ENCODE measurements at places on chromosomes 6 and 20.

GRCh38 chr6:159043251-159043650 is 1.5 kb downstream of the TAGAP start:
- no peak for DNase-seq

DNA sequence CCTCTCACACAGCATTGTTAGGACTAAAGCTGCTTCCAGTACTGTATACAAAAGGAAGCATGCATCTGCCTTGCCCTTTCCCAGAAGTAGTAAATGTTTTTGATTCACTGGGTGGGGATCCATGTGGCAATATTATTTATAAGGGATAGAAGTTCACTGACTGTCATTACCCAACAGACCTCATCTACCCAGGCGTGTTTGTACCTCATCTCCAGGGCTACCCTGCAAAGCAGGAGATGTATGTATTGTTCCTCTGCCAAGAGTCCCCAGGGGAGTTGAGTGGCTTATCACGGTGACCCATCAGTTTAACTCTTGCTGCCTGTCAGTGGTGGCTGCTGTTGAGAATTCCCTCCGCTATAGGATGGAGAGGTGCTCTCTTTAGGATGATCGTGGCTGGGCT is 42.5 kb downstream of the SLC24A3 start:
- no peak for DNase-seq

GRCh38 chr20:31425797-31426196 is 14.6 kb upstream of the DEFB123 start:
- DNase-seq: no peak

GRCh38 chr6:82843291-82843885 is 222.3 kb downstream of the UBE3D start:
- DNase-seq: no peak

DNA sequence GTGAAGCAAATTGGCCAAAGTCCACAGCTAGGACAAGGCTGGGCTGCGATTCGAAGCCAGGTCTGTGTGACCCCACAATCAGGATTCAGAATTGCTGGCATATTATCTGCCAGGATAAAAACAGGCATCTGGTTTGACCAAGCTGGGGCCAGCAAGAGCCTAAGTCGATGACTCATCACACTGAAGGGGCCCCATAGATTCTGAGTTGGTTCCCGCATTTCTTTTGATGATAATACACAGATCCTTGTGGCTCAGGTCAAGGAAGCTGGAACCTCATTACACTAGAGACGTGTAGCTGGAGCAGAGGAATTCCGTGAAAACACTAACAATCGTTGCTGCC is 6.5 kb downstream of the KCNB1 start:
- DNase-seq: no peak

GRCh38 chr6:129059650-129060049 is 176.7 kb downstream of the LAMA2 start:
- no peak for DNase-seq

DNA sequence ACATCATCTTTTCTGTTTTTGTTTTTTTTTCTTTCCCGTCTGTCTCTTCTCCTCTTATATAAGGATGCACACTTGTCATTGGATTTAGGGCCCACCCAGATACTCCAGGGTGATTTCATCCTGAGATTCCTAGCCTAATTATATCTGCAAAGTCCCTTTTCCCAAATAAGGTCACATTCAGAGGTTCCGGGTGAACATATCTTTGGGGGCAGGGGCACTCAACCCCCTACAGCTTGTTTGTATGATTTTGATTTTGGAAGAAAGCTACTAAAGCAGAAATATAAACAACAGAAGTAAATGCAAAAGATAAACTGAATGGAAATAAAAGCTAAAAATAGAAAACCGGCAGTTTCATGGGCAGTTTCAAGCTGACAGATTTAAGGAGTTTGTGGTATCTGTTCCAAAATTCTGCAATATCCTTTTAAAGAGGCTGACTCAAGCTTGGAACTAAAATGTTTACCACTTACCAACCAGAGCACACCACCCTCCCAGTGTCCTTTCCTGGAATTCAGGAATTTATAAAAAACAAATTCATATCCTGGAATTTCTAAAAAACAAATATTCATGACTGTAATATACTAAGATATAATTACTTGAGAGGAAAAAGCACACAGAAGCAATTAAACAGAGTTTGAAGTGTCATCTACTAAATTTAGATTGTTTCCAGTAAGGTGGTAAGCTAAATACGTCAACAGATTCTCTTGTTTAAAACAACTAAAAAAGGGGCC is 100.0 kb upstream of the CARMIL1 start:
- DNase-seq: no peak

DNA sequence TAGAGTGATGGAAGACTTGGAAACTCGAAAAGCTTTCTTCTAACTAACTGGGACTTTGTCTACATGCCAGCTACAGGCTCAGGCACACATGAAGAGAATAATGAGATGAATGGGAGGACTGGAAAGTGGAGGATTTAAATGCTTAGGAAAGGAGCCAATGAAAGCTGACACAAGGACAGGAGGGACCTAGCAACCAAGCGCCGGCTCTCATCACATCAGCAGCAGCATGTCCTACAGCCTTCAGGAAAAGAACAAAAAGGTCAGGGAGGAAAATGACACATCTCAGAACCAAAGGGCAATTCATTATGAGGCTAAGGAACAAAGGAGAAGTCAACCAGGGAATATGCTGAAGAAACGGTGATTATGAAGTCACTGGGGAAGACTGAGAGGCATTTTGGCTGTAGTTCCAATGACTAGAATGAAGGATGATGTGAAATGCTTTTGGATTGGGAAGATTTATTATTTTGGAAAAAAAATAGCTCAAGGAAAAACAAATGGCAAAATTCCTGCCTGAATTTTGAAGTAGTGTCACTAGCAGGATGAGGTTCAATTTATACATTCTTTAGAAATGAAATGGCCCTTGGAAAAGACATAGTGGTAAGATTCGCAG is 5.7 kb downstream of the BACH2 start:
- no peak for DNase-seq

DNA sequence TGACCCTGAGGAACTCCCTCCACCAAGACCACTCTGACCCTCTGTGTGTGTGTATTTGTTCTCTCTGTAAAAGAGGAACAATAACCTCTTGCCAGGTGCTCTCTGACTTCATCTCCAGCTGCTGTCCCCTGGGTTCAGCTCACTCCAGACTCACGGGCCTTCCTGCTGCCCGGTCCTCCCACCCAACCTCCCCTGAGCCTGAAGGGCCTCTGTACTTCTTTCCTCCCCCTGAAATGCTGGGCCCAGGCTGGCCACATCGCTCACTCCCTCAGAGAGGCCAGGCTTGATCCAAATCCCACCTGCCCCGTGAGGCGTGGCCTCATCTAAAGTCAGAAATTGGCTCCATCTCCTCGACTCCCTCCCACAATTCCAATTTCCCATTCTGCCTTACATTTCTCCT is 202.4 kb downstream of the PRKN start:
- no peak for DNase-seq

DNA sequence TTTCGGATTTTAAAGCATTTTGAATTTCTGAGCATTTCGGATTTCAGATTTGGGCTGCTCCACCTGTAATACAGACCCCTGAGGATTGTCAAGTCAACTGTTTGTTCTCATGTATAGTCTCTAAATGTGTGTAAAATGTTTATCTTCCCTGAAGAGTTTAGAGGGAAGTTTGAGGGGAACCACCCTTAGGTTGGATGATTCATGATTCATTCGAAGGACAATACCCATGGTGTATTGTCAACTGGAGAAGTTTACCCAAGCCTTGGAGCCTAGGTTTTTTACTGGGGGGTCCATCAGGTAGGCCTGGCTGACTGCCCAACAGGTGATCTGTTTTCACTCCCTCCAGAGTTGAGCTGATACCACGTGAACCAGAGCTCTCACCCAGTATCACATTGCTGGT is 18.9 kb downstream of the GSTA4 start:
- DNase-seq: no peak

GRCh38 chr20:44701118-44701857 is 13.9 kb upstream of the CCN5 start:
- DNase-seq: no peak

DNA sequence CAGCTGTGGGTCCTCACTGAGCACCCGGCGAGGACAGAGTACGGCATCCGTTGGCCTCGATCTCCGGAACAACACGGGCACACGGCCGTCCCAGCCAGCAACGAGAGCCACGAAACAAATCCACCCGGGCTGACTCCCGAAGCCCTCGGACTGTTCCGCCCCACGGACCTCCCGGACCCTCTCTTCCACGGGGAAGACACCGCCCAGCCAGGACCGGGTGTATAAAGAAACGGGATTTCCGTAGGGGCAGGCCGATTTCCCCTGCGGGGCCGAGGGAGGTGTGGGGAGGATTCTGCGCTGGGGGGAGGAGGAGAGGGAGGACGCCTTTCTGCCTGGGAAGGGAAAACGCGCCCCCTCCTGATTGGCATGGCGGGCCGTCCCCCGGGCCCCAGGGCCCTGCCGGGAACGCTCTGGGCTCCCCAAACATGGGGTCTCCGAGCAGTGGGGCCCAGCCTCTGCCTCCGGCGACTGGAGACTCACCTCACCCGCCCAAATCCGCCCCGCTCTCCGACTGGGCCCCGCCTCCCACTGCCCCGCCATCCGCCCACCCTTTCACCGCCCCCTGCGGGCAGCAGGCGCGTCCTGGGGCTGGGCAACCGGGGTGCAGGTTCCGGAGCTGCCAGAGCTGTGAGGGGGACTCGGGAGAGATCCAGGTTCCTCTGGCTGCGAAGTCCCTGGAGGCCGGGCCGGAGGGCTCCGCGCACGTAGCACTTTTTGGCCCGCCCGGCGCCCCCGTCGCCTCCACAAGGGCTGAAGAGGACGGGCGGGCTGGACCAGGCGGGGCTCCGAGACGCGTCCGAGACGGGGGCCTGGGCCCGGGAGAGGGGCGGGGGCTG is 679 bp upstream of the PPDPF start:
- peak; percentile 46 for DNase-seq

DNA sequence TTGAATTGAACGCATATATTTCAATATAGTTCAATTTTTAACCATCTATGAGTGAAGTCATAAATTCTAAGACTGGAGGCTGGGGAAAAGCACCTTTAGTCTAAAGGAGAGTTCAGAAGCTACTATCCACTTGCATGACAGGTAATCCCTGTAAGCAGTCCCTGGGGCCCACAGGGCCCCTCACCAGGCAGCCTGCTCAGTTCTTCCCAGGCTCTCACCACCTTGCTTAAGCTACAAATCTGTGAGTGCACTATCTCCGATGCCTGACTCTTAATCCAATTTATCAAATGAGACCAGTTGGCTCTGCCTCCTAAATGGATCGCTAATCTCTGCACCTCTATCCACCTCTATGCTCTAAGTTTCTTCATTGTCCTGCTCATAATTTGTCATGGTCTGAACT is 413.8 kb downstream of the PTPRT start:
- DNase-seq: no peak

DNA sequence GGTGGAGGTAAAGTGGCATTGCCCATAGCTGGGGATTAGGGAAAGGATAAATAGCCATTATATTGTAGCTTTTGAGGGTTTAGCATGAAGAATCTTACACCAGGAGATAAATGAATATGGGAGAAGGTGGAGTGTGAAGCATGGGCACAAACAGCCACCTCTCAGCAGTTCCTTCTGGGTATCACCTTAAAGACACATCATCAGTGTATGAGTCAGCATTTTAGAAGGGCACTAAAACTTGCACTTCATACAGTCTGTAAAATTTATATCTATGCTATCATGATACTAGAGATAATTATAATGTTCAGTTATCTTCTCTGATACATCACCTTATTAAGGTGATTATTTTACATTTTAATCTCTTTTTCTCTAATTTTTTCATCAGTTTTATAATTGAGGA is 25.3 kb downstream of the SLC35A1 start:
- no peak for DNase-seq

DNA sequence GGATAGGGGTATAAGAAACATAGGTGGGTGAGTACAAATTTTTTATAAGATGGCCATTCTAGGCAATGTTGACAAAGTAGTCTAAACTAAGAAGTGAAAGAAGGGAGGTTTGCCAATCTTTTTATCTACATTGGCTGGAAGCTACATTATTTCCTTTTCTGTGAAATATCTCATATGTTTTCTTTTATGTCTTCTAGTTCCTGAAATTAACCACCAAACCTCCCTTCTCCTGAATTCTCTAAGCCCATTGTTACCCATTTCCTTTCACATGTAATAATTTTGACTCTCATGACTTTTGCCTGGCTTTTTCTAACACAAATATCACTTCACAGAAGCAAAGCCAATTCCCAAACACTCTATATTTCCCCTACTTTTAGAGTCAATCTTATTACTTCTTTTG is 496.2 kb upstream of the JAG1 start:
- DNase-seq: no peak

DNA sequence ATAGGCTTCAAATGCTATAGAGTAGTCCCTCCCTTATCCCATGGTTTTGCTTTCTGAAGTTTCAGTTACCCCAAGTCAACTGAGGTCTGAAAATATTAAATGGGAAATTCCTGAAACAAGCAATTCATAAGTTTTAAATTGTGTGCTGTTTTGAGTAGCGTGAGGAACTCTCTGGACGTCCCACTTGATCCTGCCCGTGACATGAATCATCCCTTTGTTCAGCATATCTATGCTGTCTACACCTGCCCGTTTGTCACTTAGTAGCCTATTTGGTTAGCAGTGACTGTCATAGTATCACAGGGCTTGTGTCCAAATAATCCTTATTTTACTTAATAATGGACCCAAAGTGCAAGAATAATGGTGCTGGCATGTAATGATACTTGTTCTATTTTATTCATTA is 5.0 kb downstream of the PCMT1 start:
- no peak for DNase-seq

DNA sequence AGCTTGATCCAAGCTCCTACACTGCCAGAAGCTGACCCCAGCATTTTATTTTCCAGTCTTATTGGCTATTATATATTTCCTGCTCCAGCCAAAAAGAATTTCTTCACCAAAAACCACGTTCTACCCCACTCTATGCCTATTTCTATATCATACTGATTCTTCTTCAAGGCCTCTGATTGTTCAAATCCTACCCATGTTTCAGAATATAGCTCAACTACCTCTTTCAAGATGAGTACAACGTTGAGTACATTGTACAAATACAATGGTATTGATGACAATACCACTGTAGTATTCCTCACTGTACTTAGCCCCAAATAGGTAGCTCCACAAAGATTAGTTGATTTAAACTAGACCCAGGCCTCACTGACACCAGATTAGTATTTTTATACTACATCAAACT is 31.0 kb downstream of the ASCC3 start:
- DNase-seq: no peak

DNA sequence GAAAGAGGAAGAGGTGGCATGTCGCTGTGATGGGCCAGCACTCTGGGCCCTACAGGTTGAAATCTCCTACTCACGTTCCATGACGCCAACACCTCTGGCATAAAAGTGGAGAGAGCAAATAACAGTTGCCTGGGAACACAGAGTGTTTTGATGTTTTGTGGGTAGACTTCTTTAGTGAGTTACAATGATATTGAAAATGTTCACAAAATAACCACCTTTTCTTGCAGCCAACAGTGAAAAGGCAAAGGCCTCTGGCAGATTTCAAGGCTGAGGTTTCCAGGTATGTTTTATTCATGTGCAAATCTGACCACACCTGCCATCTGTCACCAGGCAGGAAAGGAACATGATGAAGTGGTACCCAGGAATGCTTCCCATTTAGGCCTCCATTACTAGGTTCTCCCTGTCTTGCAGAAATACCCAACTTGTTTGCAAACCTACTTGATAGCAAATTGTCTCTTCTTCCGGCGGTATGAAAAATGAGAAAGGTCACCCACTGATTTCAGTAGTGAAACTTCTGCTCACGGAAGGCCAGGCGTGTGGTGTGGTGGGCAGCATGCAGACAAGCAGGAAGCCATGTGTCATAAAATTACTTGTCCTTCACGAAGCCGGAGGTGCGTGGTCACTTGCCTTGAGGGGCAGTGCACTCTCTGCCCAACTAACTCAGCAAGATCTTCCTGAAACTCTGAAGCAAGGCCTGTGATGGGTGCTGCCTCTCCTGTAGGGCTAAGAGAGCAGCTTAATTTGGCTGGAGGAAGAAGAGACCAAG is 299.1 kb upstream of the PRDM1 start:
- no peak for DNase-seq

- no peak for DNase-seq
Observed at GRCh38 chr6:88135578-88136114, 30.5 kb downstream of the CNR1 start.

Data from stimulated activated CD4-positive, alpha-beta T cell treated with anti-CD3 and anti-CD28 coated beads, Interleukin-1b, Interleukin-23, amount 100 ng/mL, for 24 hours (primary cell).